Stimulated activated CD4-positive, alpha-beta T cell treated with anti-CD3 and anti-CD28 coated beads, Interleukin-12 subunit alpha, Interleukin-12 subunit beta, amount 100 ng/mL, for 24 hours (primary cell): ENCODE measurements at places on chromosomes 12 and 14.
A peak's percentile ranks its signal among the peaks of the same experiment; 100 is the strongest.

GRCh38 chr12:104721039-104721405, 237.1 kb downstream of the SLC41A2 start:
- DNase-seq: no peak

DNA sequence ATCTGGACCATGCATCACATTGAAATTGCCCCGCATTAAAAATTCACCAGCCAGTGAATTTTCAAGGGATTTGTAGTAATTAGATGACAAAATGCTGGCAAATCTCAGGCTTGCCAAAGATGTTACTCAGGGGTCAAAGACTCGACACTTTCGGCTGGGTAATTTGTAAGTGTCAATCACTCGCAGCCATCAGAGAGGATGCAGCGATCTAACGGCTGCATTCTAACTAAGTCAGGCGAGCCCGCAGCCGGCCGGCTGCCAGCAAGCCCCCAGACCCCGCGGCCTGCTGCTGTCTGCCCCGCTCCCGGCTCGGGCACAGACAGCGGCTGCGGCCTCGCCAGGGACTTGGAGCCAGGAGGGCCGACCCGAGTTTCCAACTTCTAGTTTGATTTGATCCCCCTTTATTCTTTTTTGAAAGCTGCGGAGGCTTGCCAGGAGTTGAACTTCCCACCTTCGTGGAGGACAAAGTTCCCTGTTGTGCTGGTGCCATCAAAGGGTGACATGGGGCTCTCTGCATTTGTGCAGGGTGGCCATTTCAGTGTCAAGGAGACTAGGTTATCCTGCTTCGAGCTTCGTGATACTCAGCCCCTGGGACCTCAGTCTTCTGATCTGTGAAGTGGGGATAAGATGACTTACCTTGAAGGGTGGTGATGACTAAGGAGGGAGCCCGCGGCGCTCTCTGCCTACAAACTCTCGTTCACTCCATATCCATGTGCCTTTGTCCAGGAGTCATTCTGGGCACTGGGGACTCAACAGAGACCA, 169.9 kb downstream of the RBM19 start:
- DNase-seq: no peak

GRCh38 chr14:64225151-64225757, 68.9 kb downstream of the ESR2 start:
- no peak for DNase-seq

DNA sequence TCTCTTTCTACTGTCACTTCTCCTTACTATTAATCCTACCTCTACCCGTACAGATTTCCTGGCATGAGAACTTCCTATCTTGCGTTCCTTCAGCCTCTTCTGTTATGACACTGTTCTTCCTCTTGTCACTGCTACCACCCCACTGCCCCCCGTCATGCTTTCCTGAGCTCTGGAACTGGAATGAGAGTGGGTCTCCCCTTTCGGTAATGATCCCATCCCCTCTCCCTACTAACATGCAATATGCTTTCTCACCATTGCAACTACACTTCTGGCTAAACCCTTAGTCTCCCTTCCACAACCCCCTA, 4.9 kb upstream of the AP1G2 start:
- no peak for DNase-seq

DNA sequence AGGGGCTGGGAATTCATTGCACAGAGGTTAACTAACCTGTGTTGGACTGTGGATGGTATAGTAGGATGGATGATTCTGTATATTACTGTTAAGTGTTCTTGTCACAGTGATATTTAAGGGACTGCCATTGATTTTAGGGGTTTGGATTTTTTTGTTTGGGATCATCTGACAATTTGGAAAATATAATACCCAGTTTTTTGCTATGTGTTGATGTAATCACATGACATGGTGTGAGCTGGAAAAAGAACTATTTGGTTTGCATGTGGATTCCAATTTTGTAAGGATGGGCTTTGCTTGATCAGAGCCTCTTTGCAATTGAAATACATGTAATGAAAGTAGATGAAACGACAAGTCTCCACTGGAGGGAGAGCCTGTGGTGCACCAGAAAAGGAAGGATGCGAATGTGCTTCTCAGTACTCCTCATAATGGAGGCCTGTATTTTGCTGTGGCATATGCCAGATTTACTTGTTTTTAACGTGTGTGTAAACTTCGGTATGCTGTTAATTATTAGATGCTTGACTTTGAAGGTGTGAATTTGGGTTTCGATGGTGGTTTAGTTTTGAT, 2.7 kb downstream of the DYRK2 start:
- DNase-seq: no peak

GRCh38 chr12:101407049-101407435, 530 bp downstream of the ARL1 start:
- peak; percentile 1 for DNase-seq

DNA sequence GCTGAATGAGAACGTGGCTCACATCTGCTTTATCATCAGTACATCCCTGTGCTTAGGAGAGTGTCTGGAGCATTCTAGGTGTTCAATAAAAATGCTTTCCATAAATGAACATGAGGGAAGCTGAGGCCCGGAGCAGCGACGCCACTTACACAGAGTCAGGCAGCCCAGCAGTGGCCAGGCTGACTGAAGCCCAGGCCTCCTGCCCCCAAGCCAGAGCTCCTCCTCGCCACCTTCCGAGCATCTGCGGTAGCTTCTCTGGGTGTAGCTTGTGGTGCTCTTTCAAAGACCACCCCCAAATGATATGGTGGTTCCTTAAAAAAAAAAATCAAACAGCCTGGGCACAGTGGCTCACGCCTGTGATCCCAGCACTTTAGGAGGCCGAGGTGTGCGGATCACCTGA, 88.8 kb downstream of the FBXL14 start:
- DNase-seq: no peak

- DNase-seq: no peak
These were observed 10.1 kb upstream of the SLC6A15 start for GRCh38 chr12:84922693-84923092.

DNA sequence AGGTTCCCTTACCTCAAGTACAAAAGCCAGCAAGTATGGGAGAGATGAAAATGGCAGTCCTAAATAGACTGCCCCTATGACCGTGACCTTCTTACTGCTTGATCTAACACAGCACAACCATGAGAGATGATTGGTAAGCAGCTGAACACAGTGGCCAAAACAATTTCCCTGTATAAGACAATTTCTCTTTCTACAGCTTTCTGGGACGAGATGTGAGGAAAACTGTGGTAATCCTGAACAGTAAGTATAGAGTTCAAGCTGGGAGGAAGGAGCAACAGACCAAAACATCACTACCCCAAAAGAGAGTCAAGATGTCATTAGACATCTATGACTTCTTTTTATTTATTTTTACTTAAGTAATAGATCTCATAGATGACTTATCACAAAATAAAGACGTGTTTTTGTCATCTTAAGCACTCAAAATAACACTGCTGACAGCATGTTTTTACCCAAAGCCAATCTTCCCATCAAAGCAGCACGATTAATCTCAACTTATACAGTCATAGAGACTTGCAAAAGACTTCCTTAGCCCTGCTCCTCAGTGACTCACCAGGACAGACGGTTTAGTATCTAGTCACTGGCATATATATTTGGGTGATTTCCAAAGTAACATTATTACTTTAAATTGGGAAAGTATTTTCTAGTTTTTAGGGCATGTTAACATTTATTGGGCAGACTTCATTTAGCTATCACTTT, 3.7 kb downstream of the TMEM52B start:
- no peak for DNase-seq

DNA sequence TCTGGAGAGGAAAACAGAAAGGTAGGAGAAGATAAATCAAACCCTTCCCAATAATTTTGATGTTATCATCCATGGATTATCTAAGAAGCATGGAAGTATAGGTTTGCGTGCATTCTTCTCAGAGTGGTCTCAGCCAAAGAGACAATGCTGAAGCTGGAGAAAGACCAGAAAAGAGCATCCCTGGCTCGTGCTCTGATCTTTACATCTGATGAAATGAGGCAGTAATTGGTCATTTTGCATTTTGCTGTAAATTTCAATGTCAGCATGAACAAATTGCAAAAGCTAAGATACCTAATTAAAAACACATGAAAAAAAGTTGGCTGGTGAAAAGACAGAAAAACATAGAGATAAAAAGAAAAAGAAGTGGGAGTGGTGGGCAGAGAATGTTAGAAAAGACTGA, 252.4 kb downstream of the ITPR2 start:
- no peak for DNase-seq

DNA sequence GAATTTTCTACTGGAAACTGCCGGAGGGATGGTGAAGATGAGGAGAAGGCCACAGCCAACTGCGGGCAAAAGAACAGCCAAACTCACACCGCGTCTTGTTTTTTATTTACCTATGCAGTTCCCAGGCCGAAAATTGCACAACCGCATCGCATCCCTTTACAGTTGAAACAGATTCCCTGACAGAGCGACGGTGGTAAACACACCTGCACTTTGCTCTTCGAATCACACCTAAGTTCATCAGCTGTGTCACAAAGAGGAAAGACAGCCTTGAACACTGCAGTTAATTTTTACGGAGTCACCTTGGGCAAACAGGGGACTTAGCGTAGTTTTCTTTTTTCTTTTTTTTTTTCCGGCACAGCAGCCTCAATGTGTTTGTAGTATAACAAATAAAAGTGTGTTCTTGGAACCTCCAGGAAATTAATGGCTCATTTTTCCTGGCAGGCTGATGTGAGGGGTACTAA, 272.0 kb upstream of the DIO3 start:
- DNase-seq: no peak

DNA sequence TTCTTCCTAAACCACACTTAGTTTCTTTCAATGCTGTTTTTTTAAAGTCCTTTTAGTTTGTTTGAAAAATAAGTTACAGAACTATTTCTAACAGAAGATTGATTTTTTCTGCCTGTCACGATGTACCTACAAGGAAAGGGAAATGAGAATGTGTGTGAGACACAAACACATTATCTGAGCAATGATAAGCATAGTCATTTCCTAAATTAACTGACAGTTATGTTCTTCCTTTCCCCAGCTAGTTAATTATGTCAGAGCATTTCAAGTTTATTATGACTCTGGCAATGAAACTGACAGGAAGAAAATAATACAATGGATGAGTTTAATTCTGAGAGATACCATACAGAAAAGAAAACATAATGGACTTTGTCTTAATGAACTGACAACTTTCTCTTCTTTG, 21.3 kb upstream of the LDHB start:
- no peak for DNase-seq

DNA sequence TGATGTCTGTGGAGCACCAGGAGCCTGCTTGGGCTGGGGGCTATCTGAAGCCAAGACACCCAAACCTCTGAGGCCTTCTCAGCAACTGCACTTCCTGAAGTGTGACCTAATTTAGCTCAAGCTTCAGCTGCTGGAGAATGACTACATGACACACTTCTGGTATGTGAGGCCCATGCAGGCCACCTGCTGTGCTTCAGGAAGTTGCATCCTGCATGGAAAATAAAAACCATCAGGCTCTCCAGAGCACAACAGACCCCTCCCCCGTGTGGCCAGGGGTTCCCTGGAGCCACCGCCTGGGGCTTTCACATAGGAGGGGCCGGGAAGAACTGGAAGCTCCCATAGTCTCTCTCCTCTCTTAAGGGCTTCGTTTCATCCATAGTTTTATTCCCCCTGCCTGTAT, 217.7 kb downstream of the SLC15A4 start:
- DNase-seq: no peak

GRCh38 chr12:104846056-104846767, 111.9 kb downstream of the SLC41A2 start:
- no peak for DNase-seq

GRCh38 chr14:71399057-71399487, 491.8 kb downstream of the PCNX1 start:
- no peak for DNase-seq

GRCh38 chr14:85907536-85907935, 377.6 kb downstream of the FLRT2 start:
- DNase-seq: no peak

- no peak for DNase-seq
These were observed 9.5 kb downstream of the ACIN1 start for GRCh38 chr14:23085458-23085857.

GRCh38 chr12:82174383-82174782, 183.8 kb downstream of the CCDC59 start:
- DNase-seq: no peak

DNA sequence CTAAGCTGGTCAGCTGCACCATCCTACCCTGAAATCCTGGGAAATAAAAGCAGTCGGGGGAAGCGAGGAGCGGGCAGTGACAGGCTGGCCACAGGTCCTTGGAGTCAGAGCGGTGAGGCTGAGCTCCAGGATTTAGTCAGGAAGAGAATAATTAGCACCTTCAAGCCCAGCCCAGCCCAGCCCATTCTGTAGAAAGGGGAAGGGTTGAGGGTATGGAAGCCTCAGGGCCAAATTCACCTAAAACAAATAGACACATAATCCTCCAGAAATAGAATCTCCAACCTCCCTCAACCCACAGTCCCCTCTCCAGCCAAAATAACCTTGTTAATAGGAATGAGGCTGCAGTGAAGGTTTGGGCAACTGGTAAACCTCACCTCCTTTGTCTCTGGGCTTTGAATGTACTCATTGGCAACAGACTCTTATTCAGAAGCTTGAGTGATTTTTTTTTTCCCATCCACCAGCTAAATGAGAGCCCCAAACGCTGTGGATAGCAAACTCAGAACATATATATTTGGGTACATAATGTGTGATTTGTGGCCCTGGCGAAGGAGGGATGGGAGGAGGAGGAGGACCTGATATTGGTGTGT, 334.1 kb downstream of the DPF3 start:
- no peak for DNase-seq

- DNase-seq: no peak
These were observed 1207.3 kb downstream of the SLC16A7 start for GRCh38 chr12:60803147-60803546.

DNA sequence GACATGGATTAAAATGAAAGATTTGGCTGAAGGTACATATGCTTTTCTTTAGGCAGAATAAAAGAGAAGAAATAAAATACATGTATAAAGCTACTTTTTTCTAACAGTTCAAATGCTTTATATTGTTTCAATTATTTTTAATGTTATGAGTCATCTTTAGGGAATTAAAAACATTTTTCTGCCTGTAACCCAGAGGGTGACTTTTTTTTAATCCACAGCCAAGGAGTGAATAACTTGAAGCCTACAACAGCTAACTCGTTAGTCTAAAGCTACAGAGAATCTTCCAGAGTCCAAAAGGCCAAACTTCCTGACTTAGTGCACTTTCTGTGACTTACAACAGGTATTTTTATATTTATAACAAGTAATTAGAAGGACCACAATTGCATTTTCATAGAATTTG, 151.6 kb downstream of the SEC23A start:
- no peak for DNase-seq

- no peak for DNase-seq
These were observed 80.1 kb downstream of the PLEKHA5 start for GRCh38 chr12:19209661-19210060.

GRCh38 chr12:120230326-120230973, 29.5 kb upstream of the RPLP0 start:
- DNase-seq: no peak

- DNase-seq: no peak
These were observed 50.9 kb downstream of the MVK start for GRCh38 chr12:109624467-109624866.

DNA sequence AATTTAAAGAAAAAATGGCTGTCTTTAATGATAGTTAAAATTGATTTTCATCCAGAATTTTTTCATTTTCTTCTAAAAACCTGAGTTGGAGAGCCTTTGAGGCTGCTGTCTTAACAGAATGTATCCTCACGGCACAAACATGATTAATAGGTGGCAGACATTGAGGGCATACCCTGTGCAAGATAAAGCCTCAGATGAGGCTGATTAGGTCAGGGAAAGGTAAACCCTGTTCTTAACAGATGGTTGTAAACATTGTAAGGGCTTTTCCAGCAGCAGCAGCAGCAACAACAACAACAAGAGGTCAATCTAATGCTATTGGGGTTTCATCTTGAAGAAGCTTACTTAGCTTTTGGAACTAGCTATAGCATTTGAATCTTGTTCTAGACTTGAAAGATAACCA, 17.4 kb downstream of the GNG2 start:
- no peak for DNase-seq
